ENCODE measurements at places on chromosomes 2 and 18. TPM values are rescaled to one million over a fixed set of nuclear protein-coding genes. Genes with fewer than 3 reads are reported as not detected.

DNA sequence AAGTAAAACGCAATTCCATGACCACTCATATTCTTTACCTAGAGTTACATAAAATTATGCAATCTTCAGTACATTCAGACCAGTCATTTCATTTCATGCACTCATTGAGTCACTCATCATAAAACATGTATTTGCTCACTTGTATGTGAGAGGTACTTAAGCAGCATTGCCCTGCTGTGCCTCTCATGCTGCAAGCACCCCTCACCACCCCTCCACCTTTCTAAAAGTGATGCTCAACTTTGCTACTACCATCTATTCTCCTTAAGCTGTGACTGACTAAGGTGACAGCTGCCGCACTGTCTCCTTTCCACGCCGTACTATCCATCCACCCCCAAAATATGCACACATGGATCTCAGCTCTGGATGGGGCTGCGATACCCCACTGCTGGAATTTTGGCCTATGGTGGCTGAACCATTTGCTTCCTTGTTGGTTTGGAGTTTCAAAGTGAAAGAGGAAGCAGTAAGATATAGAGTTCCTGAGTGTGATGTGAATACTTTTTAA, 7.2 kb downstream of the ARHGAP25 start:
- peak; percentile 33 for DNase-seq
- peak overlapping the region; percentile 53 for H3K4me3 ChIP-seq
- H3K36me3 ChIP-seq = peaks cover 8% of the 10 kb centered on the region
- peaks cover 87% of the 10 kb centered on the region for H3K4me1 ChIP-seq

- DNase-seq = no peak
- H3K27ac ChIP-seq = no peak overlapping the region
- H3K27me3 ChIP-seq = no peaks in the 10 kb centered on the region
- H3K4me3 ChIP-seq = no peak overlapping the region
These were observed 68.1 kb upstream of the TLK1 start for GRCh38 chr2:171228826-171229225.

- H3K36me3 ChIP-seq = no peaks in the 10 kb centered on the region
- no peak overlapping the region for H3K4me3 ChIP-seq
- no peaks in the 10 kb centered on the region for H3K27me3 ChIP-seq
- no peak overlapping the region for H3K27ac ChIP-seq
- H3K4me1 ChIP-seq = peaks cover 53% of the 10 kb centered on the region
- no peak for DNase-seq
These were observed 139.8 kb downstream of the RPIA start for GRCh38 chr2:88831071-88831791.

IL1RL2 gene
- not detected for total RNA-seq

All from B cell (primary cell).